Tibial artery (tissue), 4 donors: ENCODE measurements at places on chromosomes 16 and 17.

DNA sequence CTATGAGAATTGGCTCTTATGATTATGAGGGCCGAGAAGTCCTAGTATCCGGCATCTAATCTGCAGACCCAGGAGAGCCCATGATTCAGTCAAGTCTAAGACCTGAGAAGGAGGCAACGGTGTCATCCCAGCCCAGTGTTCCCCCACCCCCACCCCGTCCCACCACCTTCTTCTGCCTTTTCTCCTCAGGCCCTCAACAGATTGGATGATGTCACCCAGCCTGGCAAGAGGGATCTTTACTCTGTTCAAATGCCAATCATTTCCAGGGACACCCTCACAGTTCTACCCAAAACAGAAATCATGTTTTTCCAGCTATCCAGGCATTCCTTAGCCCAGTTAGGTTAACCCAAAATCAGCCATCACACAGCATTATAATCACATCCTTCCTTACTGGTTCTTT, 10.0 kb upstream of the GAA start:
- no peak for DNase-seq

GRCh38 chr17:36727577-36727976, 126.2 kb downstream of the MRM1 start:
- no peak for DNase-seq

- DNase-seq = no peak
Observed at GRCh38 chr16:23105309-23105708, 43.9 kb downstream of the USP31 start.

DNA sequence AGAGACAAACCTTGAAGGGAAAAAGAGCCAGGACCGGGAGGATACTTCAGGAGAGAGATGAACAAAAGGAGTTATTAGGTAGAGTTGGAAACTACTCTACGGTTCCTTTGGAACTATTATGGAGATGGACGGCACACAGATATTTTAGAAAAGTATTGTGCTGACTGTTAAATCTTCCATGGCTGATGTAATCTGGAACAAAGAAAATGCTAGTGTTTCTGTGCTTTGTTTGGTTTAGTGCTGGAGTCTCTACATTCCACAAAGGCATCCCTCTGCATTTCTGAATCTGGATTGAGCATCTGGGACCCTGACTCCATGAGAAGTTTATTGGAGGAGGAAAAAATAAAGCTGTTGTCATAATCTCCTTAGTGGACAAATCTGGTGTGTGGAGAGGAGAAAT, 57.2 kb downstream of the RPGRIP1L start:
- no peak for DNase-seq

DNA sequence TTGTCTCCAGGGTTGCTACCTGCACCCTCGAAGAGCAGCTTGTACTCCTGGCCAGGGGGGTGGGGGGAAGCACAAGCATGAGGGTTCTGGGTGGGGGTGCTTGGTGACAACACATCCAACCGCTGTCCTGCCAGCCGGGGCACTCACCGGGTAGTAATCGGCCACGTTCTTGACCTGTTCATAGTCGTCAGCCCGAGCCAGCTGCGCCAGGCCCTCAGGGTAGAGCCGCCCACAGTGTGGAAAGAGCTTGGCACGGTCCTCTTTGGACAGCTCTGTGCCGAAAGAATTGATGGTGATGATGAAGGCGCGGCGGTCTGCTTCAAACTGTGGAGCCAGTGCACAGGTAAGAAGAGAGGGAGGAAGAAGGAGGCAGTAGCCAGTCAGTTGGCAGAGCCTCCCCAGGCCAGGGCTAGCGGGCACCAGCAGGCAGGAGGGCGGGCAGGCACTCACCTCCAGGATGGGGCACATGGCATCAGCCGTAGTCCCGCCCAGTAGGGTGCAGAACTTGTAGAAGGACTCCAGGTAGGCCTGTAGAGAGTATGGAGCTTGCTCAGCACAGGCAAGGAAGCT, 8.0 kb downstream of the HSD11B2 start:
- DNase-seq = no peak

DNA sequence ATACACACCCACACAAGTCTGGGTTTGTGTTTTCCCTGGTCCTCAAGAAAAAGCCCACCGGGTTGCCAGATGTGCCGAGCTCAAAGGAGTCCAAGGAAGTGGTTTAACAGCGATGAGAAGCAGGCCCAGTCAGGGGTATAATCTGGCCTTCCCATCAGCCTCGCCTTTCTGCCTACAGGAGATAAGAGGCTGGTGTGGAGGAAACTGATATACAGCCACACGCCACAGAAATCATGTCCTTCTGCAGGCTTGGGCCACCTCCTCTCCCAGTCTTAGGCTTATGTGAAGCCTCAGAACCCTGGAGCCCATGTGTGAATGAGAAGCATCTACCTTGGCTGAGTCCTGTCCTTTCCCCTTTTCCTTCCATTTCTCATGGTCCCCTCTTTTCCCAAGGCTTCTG, 43.6 kb upstream of the MMP2 start:
- DNase-seq = no peak

DNA sequence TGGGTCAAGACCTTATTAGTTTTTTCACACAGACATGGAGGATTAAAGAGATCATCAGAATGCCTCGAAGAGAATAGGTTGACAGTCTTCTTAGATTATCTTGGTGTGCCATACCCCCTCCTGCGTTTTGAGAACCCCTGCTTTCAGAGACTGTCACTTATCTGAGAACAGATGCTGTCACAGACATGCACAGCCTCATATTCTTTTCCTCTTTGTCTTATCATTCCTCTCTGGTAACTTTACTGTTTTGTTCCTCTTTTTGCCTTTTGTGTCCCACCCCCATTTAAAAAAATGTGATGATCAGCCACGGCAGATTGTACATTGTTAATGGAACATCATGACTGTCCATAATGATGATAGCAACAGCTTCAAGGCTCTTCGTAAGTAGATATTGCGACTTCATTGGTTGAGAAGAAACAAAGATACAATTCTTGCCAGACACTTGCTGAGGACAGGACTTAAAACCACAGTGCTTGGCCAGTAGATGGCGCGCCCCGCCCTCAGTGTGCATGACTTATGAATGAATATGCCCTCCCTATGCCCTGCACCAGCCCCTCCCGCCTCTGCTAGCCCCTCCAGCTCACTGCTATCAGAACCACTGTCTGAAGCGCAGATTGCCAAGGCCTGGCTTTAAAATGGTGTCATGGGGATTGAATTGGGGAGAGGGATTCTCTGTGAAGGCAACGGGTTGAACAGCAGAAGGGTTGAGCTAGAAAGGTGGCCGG, 2.6 kb upstream of the PITPNC1 start:
- DNase-seq = peak; percentile 88

DNA sequence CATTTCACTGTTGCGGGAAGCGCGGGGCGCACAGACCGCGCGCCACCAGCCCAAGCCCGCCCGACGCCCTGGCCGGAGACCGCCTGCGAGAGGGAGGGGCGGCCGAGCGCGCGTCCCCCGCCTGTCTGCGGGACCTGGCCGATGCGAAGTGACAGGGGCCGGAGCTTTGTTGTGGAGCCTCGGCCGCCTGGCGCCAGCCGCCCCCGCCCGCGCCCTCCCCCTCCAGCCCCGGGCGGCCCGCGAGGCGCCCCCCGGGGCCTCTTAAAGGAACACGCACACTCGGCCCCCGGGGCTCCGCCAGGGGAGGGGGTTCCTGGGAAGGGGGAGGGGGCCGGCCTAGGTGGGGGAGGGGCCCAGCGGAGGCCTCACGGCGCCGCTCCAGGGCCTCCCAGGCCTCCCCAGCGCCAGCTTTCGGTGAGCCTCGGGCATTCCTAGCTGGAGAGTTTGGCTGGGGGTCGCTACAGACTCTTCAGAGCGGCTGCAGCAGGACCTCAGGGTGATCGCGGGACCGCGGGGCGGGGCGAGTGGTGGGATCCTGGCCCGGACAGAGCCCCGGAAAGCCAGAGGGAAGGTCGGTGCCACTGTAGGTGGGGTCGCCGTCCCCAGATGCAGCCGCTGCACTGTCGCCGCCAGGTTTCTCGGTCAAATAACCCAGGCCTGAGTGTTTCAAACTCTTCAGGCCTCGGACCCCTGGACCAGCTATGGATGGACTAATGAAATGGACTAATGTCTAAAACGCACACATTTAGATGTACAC, 2.4 kb upstream of the TBX2 start:
- no peak for DNase-seq

DNA sequence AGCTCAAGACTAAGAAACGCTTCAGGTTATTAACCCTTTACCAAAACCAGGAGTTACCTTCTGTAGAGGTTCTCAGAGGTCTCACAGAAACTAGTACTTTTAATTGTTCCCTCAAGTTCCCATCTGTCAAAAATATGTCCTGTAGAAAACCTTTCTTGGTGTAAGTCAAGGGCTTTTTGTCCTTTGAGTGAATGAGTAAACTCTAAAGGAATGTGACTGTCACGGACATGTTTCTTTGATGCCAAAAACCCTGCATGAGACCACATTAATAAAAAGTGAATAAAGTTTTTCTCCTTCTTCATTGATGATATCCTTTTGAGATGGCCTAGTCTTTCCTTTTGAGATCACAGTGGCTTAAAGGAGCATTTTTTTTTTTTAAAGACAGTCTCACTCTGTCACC, 102.9 kb downstream of the NLK start:
- no peak for DNase-seq

- no peak for DNase-seq
Observed at GRCh38 chr16:57128771-57129389, 36.5 kb downstream of the CPNE2 start.

GRCh38 chr16:14351647-14352046, 278.4 kb downstream of the PARN start:
- DNase-seq = no peak

DNA sequence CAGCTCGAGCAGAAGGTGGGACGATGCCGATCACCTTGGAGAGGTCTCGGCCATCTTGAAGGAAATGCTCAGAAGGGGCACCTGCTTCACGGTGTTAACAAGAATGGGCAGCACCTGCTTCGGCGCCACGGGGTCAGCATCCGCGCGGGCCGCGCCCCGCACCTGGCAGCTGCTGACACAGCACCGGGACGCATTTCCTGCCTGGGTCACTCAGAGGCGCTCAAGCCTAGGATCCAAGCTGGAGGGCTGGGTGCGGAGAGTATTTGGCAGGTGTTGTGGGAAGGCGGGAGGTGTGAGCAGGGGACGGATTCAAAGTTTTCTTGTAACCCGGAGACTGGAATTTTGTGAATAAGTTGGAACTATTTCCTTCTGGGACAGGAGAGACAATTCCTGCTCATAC, 39.3 kb upstream of the AKTIP start:
- DNase-seq = no peak

DNA sequence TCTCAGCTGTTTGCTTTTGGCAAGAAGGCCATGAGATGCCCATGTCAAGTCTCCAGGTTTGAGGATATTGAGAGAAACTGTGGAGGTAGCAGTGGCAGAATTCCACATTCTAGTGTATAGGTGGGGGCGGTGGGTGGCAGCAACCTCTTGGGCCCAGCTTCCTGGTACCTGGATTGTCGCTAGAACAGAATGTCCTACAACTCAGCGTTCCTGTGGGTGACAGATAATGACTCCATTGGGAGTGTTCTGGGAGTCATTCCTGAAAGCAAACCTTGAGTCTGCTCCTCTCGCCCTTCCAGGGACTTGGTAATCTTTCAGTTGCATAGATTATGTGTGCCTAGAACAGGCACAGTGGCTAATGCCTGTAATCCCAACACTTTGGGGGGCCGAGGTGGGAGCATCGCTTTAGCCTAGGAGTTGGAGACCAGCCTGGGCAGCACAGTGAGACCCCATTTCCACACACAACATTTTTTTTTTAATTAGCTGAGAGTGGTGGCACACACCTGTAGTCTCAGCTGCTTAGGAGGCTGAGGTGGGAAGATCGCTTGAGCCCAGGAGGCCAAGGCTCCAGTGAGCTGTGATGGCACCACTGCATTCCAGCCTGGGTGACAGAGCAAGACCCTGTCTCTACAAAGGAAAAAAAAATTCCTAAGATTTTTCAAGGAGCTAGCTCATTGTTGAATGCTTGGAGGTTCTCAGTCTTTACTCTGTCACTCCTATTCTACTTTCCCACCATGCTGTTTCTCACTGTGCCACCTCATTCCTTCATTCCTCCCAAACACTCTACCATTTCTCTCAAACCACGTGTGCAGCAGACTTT, 37.9 kb upstream of the METTL16 start:
- DNase-seq = no peak

- DNase-seq = no peak
Observed at GRCh38 chr16:4928227-4928626, 8.7 kb downstream of the PPL start.

DNA sequence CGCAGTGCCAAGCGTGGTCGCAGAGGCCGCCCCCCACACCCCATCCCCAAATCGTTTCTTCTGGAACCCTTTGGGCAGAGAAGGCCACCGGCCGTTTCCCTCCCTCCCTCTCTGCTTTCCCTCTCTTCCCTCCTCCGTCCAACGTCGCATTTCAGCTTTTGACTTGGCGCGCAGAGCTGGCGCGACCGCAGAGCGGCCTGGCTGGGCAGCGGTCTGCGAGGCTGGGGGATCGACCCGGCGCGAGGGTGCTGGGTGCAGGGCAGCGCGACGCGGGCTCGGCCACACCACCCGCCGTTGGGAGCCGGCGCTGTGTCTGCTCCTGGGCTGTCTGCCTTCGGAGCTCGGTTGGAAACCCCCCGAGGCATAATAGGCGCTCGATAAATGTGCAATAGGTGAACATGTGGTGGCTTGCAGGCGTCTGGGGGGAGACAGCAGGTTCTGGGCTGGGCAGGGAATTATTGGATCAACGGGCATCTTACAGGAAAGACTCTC, 2.8 kb upstream of the NTN3 start:
- DNase-seq = no peak

DNA sequence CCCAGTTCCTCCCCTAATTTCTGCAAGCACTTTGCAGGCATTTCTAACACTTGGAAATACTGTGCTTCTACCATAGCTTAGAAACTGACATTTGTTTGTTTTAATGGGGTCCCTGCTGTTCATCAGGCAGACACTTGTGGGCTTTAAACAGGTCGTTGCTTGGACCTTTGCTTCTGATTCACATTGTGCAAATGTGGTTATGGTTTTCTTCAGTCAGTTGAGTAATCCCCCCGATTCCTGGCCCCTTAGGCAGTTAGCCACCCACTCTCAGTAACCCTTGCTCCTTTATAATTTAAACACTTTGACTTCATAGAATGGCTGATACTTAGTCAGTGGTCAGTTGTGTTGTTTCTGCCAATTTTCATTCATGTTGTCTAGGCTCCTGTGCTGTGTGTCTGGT, 39.4 kb downstream of the SLC47A1 start:
- DNase-seq = no peak

GRCh38 chr16:53872248-53873221, 168.6 kb downstream of the FTO start:
- no peak for DNase-seq

GRCh38 chr17:18382441-18383078, 5.0 kb downstream of the EVPLL start:
- no peak for DNase-seq

DNA sequence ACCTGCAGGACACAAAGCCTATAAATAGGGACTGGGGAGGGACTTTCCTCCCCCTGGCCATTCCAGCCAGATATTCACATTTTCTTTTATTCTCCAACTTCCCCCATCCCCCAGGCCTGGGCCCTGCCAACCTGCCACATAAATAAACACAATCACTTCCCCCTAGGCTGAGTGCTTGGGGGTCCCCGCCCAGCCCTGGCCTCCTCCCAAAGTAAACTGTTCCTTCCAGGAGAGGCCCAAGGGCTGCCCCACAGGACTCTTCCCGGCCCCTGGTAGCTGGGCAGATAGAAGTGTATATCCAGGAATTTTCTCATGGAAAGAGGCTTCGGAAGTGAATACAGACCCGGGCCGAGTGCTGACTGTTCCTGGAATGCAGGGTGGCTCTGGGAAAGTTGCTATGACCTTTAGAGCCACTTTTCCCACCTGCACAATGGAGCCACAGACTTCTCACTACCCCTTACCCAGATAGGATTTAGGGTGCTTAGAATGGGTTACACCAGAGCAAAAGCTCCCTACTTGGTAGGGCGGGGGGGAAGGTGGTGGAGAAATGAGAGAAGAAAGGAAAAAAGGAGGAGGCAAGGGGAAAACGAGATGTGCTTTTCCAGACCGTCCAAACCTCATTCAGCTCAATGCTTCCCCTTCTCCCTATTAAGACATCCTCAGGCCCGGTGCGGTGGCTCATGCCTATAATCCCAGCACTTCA, 8.5 kb downstream of the CSF3 start:
- DNase-seq = no peak
